Activated CD4-positive, alpha-beta memory T cell treated with anti-CD3 and anti-CD28 coated beads, Interleukin-2, amount 10 ng/mL, durations not matched to agents 7 days and 5 days (primary cell): ENCODE measurements at places on chromosomes 6 and 20.

DNA sequence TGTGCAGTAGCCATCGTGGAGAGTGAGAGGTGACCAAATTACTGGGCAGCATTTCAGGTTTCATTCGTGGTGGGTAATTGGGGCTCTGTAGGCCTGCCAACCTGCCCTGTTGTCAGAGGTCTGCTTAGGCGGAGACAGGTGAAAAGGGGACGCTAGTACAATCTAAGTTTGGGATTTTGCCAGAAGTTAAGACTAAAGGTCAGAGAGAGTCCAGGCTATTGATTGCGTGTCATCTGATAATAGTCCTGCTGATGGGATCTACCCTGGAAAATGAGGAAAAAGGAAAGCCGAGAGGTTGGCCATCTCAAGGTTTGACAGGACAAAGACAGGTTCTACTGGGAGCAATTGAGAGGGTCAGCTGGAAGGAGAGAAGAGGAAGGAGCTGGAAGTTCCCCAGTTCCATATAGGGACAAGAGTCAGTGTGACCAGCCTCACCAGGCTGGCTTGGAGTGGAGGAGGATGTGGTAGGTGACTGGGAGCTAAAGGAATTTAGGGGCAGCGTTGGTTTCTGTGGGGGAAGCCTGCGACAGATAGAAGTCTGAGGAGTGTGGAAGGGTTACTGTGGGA is 10.9 kb downstream of the ARFGEF2 start:
- H3K4me1 ChIP-seq: peaks cover 15% of the 10 kb centered on the region
- no peak overlapping the region for H3K27ac ChIP-seq
- H3K36me3 ChIP-seq: peaks cover 3% of the 10 kb centered on the region
- no peaks in the 10 kb centered on the region for H3K27me3 ChIP-seq
- H3K4me3 ChIP-seq: no peak overlapping the region

- H3K4me3 ChIP-seq: no peak overlapping the region
- DNase-seq: no peak
- H3K27ac ChIP-seq: no peak overlapping the region
- peaks cover 2% of the 10 kb centered on the region for H3K4me1 ChIP-seq
Measured at GRCh38 chr20:17622086-17622850, 52.4 kb downstream of the DSTN start.

- no peak overlapping the region for H3K4me3 ChIP-seq
- no peaks in the 10 kb centered on the region for H3K27me3 ChIP-seq
- DNase-seq: no peak
- H3K27ac ChIP-seq: no peak overlapping the region
- H3K36me3 ChIP-seq: peaks cover 28% of the 10 kb centered on the region
Measured at GRCh38 chr6:87200469-87201175, 45.3 kb downstream of the ZNF292 start.

DNA sequence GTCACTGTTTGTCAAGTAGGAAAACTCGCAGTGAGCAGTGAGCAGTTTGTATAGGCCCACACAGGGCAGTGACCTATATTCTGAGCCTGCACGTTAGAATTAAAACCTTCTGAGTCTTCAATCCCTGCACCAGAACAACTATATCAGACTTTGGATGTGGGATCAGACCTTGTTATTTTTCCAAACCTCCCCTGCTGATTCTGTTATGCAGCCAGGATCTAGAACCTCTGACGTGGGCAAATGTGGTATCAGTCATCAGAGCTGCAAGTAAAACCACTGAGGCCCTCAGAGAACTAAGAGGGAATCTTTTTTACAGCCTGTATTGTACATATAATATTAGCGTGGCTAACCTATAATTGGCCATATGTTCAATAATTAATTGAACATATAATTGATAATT is 32.0 kb upstream of the AKAP7 start:
- no peak for DNase-seq
- no peaks in the 10 kb centered on the region for H3K4me1 ChIP-seq

DNA sequence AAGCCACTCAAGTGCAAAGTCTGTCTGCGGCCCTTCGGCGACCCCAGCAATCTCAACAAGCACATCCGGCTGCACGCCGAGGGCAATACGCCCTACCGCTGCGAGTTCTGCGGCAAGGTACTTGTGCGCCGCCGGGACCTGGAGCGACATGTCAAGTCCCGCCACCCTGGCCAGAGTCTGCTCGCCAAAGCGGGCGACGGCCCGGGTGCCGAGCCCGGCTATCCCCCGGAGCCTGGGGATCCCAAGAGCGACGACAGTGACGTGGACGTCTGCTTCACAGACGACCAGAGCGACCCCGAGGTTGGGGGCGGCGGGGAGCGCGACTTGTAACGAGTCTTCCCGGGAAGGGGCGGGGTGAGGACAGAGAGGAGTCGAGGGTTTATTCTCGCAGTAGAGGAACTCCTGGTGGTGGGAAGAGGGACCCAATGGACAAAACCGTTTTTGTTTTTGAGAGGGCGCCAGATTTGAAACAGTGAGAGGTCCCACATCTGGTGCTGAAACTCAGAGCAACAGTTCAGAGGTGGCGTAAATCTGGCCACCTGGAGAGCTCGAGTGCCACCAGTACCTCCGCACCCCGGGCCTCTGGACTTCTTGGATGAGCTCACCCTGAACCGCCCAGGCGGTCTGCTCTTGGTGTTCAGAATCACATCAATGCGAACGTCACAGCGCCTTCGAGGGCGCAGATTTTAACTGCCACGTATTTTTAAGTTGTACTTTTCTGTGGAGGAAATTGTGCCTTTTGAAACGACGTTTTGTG is 8.0 kb downstream of the PRDM13 start:
- peak overlapping the region; percentile 47 for H3K27ac ChIP-seq
- H3K36me3 ChIP-seq: no peaks in the 10 kb centered on the region
- peaks cover 76% of the 10 kb centered on the region for H3K27me3 ChIP-seq
- peak overlapping the region; percentile 48 for H3K4me3 ChIP-seq
- H3K4me1 ChIP-seq: peaks cover 32% of the 10 kb centered on the region
- no peak for DNase-seq

DNA sequence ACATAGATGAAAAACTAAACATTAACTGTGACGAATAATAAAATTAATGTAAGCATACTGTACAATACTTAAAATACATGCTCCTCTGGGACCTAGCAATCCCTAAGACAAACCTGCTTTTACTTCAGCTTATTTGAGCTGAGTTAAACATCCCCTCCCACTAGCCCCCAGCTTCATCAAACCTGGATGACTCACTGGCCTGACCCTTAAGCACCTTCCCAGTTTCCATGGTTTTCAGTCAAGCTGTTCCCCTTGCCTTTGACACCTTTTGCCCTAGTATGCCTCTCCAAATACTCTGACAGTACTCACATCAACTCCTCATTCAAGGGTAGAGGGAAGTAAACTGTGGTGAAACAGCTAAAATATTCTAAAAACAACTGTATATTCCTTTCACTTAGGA is 4.2 kb downstream of the ELOVL4 start:
- H3K4me3 ChIP-seq: no peak overlapping the region
- no peak overlapping the region for H3K27ac ChIP-seq
- H3K4me1 ChIP-seq: peaks cover 30% of the 10 kb centered on the region
- no peak for DNase-seq

DNA sequence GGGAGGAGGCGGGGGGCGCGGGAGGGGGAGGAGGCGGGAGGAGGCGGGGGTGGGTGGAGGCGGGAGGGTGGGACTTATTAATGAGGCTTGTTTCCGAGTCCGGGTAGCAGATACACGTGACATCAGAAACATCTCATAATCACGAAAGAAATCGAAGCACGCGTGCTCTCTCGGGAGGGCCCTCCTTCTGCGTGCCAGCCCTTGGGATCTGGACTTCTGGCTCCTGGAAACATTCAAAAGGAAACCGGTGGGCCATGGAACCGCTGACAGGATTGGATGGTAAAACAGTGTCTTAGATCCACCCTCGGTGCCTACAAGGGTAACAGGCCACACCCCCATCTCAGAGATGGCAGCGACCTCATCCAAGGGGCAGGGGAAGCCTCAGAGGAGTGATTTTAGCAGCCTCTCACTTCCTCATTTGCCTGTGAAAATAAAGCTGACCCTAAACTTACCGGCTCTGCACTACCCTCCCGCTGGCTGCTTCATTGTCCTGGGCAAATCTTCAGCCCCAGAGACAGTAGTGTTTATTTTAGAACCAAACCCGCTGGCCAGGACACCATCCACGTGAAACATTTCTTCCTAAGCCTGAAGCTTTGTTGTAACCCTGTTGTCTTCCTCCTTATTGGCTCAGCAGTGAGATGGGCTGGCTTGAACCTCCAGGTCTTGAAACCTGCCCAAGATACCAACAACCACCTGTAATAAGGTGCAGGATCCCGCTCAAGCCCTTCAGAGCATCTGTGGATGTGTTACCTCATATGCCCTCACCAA is 97.5 kb downstream of the PSMG4 start:
- DNase-seq: peak; percentile 54
- H3K36me3 ChIP-seq: no peaks in the 10 kb centered on the region
- H3K4me1 ChIP-seq: peaks cover 12% of the 10 kb centered on the region
- H3K4me3 ChIP-seq: peak overlapping the region; percentile 62
- peaks cover 23% of the 10 kb centered on the region for H3K27me3 ChIP-seq

- H3K4me1 ChIP-seq: peaks cover 7% of the 10 kb centered on the region
- H3K36me3 ChIP-seq: no peaks in the 10 kb centered on the region
- no peak overlapping the region for H3K4me3 ChIP-seq
Measured at GRCh38 chr6:150028799-150029198, 3.5 kb upstream of the RAET1L start.

DNA sequence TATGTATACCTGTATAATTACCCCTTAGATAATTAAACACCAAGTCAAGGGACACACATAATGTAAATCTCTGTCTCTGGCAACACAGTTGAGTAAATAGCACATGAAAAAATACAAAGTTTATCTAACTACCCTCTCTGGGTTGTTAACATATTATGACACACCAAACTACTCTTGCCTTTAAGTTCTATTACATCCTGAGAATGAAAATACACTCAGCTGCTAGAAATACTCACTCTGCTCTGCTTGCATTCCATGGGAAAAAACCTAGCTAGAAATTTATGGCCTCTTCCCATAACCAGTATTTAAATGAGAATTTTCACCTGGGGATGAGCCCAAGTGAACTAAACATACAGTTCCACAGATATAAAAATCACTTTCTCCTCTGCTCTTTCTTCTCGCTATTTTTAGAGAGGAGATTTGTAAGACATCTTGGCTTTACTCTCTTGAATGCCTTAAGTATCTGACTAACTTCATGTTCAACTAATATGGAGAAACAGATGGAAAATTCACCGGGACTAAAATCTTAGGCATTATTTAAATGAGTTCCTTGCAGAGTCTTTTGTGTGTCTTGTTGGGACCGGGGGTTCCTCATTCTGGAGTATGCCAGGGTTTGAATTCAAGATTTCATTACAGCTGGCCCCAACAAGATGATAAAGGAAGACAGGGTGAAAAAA is 140.9 kb downstream of the GJA10 start:
- H3K27ac ChIP-seq: no peak overlapping the region
- DNase-seq: no peak
- H3K4me3 ChIP-seq: no peak overlapping the region
- peaks cover 22% of the 10 kb centered on the region for H3K36me3 ChIP-seq
- H3K4me1 ChIP-seq: peaks cover 20% of the 10 kb centered on the region

GRCh38 chr6:168101590-168102314 is 22.7 kb upstream of the FRMD1 start:
- peaks cover 37% of the 10 kb centered on the region for H3K27me3 ChIP-seq
- no peak for DNase-seq
- no peak overlapping the region for H3K4me3 ChIP-seq
- no peaks in the 10 kb centered on the region for H3K36me3 ChIP-seq
- H3K4me1 ChIP-seq: no peaks in the 10 kb centered on the region

DNA sequence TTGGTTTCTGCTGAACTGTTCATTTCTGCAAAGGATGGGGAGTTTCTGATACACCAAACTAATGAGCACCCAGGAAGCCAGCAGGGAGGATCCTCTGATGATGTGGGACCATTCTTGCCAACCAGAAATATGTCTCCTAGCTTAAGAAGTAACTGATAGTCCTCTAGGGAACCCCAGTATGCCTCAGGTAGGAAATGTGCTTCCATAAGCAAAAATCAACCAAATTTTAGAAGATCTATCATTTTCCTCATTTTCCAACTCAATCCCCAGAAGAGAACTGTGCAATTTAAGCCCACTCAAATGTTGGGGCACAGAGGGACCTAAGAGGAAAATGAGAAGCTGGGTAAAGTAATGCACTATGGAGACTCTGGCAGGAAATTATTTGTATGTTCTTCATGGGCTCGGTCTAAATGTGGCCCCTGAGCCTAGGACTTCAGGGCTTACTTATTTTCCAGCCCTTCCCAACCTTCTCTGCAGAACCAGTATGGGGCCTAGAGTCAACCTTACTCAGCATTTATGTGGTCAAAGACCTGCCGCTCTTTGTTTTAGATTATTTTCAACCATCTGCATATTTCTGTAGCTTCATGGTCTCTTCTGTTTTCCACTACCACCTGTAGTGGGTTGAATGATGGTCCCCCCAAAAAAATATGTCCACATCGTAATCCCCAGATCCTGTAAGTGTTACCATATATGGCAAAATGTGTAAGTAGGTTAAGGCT is 359.8 kb upstream of the CDH4 start:
- no peak overlapping the region for H3K27ac ChIP-seq
- H3K36me3 ChIP-seq: no peaks in the 10 kb centered on the region
- H3K4me3 ChIP-seq: no peak overlapping the region
- DNase-seq: no peak
- no peaks in the 10 kb centered on the region for H3K27me3 ChIP-seq
- no peaks in the 10 kb centered on the region for H3K4me1 ChIP-seq

GRCh38 chr6:38064431-38064830 is 244.9 kb downstream of the ZFAND3 start:
- peaks cover 28% of the 10 kb centered on the region for H3K36me3 ChIP-seq
- H3K4me3 ChIP-seq: no peak overlapping the region
- H3K27me3 ChIP-seq: no peaks in the 10 kb centered on the region
- no peak overlapping the region for H3K27ac ChIP-seq

- DNase-seq: no peak
- H3K4me3 ChIP-seq: no peak overlapping the region
- H3K27ac ChIP-seq: no peak overlapping the region
Measured at GRCh38 chr20:6008254-6008653, 45.6 kb downstream of the LRRN4 start.

DNA sequence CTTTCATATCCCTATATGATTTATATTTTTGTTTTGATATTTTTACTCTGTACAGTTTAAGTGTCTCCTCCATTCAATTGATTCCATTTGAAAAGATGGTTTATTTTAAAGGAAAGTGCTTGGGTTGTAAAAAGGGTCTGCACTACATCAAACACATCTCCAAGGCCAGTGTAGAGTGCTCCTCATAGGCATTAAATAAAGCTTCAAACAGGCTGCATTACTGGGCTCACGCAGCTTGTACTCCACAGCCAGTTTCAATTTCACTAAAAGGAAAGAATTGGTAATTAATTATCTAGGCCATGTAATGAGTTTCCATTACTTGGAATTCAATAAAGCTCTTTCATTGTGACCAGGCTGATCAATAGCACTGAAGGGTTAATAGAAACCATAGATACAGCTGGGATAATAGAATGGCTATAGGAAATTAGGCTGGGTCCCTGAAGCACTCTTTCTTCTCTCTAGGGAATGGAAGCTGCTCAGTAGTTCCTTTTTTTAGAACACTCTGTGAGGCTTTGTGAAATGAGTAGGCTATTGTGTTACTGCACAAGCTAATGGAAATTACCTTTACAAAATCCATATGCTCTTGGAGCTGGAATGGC is 442.2 kb downstream of the RNF144B start:
- no peaks in the 10 kb centered on the region for H3K27me3 ChIP-seq
- no peaks in the 10 kb centered on the region for H3K36me3 ChIP-seq
- no peak for DNase-seq
